ENCODE measurements at places on chromosomes 3 and 15.

- DNase-seq, result no peak
Observed at GRCh38 chr3:38578551-38578950, 70.9 kb downstream of the SCN5A start.

DNA sequence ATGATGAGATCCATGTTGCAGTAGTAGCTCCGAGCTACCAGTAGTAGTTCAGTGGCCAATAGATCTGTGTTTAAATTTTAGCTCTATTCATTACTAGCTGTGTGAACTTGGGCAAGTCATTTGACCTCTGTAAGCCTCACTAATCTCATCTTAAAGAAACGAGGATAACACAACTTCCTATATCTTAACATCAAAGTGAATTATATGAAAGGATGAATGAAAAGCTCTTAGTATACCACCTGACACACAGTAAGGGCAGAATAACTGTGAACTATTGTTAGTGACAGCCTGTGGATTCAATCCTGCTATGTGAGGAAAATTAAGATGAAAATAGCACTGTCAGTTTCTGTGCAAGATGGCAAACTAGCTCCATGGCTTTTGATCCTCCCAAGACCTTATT lies 114.5 kb upstream of the PHLDB2 start:
- no peak for DNase-seq

- DNase-seq, result no peak
Observed at GRCh38 chr3:180678231-180678630, 1.1 kb downstream of the CCDC39 start.

- no peak for DNase-seq
Observed at GRCh38 chr15:78909791-78910228, 35.0 kb downstream of the CTSH start.

DNA sequence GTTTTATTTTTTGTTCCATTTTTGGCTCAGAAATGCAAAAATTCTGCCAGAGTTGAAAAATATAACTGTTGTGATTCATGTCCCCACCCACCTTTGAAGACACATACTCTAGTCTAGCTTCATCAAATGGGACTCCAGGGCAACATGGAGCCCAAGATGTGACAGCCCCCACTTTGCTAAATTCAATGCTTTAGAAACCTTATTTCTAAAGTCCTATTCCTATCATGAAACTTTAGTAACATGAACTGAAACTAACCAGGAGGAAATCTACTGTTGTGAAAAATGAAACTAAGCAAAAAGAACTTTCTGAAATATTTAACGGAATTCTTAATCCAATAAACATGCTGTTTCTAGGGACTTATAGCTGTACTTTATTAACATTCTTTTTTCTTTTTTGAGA lies 20.3 kb downstream of the UBP1 start:
- no peak for DNase-seq

- no peak for DNase-seq
Observed at GRCh38 chr3:195807681-195808121, 4.0 kb downstream of the MUC4 start.

GRCh38 chr3:190338717-190339116 lies 16.5 kb upstream of the CLDN1 start:
- no peak for DNase-seq

GRCh38 chr3:97821287-97821773 lies 481 bp upstream of the CRYBG3 start:
- DNase-seq, result no peak

- DNase-seq, result no peak
Observed at GRCh38 chr15:82942691-82943090, 9.8 kb downstream of the HOMER2 start.

DNA sequence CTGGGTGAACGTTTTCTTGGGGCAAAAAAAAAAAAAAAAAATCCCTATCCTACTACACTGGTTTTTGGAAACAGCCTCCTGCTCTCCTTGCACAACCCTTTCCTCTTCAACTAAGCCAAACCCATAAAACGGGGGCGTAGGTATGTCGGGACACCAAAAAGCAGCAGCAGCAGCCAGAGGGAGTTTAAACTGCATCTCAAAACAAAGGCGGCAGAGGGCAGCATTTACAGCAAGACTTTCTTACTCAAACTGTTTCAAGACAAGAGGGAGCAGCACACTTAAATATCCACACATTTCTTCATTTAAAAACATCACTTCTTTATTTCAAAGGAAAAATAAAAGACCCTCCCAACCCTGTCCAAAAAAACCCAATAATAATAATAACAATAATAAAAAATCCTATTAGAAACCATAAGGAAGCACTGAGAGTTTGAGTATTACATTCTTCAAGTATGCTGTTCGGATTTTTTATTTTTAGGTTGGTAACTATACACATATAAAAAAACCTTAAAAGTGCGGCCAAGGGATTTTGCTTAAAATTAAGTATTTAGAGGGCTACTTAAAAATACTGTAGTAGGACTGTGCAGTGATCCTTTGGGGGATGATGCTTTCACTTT lies 43.9 kb upstream of the PLXND1 start:
- DNase-seq, result no peak

DNA sequence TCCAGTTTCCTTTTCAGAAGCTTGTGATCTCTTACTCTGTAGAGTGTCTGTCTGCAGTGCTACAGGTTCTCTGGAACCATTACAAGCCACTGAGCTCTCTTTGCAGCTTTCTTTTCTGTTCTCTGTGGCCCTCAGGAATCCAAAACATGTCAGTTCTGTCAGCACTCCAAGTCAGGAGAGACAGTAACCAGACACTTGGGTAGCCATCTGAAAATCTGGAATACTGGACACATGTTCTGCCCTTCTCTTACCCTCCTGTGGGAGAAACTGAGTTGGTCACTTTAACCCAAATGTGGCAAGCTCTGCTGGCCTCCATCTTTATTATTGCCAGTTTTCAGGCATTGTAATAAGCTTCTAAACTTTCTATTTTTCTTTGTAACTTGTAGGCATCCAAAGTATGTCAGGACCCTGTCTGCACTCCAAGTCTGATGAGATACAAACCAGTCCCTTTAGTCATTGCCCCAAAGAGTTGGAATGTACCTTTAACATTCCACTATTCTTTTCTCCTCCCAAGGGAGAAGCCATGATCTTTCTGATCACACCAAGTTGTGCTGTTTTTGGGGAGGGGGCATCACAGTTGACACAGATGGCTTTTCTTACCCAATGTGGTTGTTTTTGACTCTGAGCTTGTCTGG lies 183.7 kb downstream of the DPH6 start:
- DNase-seq, result no peak

DNA sequence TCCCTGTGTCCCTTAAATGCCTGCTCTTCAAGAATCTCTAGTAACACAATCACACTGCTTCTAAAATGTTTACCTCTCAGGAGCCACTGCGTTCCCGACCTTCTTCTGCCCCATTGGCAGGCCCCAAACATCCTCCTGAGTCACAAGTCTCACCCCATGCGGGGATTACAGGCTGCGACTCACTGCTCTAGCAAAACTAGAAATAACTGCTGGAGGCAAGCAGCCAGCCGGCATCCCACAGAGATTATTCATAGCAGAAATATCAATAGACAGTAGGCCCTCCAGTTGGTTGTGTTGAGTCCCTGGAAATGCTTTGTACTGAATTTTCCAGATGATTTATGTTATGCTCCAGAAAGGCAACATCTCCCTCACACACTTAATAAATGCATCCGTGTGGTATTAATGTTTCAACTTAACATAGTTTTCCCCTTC lies 64.8 kb downstream of the RFTN1 start:
- DNase-seq, result no peak

- DNase-seq, result no peak
Observed at GRCh38 chr3:144003051-144003450, 31.4 kb downstream of the DIPK2A start.

DNA sequence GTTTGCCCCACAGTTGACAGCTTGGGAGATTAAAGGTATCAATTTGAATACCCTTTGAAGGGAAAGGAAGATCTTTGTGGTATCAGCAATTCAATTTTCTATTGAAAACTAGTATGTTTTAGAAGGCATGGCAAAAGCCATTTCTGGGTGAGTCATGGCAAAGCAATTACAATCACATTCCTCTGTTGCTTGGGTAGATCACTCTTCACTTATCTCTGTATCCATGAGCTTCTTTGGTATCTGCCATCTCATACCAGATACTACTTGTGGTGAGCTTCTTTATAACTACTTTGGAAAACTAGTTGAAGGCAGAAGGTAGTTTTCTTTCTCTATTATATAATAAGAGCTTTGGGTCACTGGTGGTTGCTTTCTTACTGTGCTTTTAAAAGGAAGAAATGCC lies 28.3 kb upstream of the LSAMP start:
- no peak for DNase-seq

GRCh38 chr3:150411976-150412375 lies 3.9 kb downstream of the TSC22D2 start:
- DNase-seq, result no peak

DNA sequence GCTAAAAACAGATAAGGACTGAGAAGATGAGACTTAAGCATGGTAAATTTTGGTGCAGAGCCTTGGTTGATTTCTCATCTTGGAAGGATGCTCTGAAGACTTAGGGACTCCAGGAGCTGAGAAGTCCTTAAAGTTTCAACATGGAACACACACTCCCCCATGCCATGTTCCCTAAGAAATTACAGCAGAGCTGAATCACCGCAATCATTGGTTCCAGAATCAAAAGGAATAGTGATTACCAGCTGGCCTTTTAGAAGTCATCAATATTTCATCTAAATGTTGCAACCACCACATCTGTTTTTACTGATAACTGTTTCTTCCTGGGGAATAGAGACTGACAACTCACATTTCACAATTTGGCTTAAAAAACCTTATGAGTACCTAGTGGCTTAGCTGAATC lies 229.3 kb downstream of the MINAR1 start:
- DNase-seq, result no peak

GRCh38 chr3:22542311-22542710 lies 660.8 kb upstream of the UBE2E2 start:
- DNase-seq, result no peak

GRCh38 chr3:123271466-123272159 lies 69.9 kb downstream of the SEC22A start:
- no peak for DNase-seq
